Activated T-cell treated with anti-CD3 and anti-CD28 coated beads for 48 hours (primary cell): ENCODE measurements at places on chromosomes 11 and 22.

- no peak for DNase-seq
Measured at GRCh38 chr22:19871023-19871844, 16.6 kb upstream of the GNB1L start.

DNA sequence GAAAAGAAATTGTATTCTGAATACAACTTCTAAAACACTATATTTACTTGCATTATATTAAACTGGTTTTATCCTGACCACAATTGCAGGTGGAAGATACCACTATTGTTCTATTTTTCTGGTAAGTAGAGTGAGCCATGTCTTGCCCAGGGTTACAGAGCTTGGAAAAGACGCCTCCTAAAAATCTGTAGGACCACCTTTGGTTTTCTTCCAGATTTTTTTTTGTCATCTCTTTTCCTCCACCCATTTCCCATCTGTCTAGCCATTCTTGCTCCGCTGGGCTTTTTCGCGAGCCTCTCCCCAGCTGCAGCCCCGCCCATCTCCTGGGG, 294 bp upstream of the MTMR3 start:
- DNase-seq, result no peak

- no peak for DNase-seq
Measured at GRCh38 chr22:38260761-38261681, 11.8 kb downstream of the TMEM184B start.

- DNase-seq, result no peak
Measured at GRCh38 chr11:61963016-61963281, 4.5 kb downstream of the FTH1 start.

DNA sequence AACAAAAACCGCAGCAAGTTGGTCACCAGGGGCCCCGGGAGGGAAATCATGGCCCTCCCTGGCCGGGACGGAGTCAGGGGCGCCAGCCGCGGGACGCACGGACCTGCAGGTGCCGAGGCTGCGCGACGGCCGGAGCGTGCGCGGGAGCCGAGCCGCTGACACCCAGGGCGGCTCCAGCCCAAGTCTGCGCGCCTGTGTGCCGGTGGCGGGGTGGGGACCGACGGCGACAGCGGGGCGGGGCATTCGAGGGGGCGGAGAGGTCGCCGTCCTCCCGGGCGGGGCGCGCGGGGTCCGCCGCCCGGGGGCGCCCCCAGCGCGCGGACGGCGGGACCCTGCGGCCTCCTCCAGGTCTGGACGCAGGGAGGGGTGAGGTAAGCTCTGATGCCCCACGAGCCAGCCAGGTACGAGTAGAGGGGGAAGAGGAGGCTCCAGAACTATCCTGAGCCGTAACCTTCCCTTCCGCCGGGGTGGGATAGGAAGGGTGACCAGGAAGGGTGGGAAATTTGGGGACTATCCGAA, at the start of gene ESAM:
TSS of gene ESAM (minus strand) at position 186 of the 519 bp plus-strand sequence. CDS start at position 50, 136 bp downstream.
- peak; percentile 63 for DNase-seq

- peak; percentile 12 for DNase-seq
Measured at GRCh38 chr11:134228625-134229024, 4.2 kb downstream of the VPS26B start.

DNA sequence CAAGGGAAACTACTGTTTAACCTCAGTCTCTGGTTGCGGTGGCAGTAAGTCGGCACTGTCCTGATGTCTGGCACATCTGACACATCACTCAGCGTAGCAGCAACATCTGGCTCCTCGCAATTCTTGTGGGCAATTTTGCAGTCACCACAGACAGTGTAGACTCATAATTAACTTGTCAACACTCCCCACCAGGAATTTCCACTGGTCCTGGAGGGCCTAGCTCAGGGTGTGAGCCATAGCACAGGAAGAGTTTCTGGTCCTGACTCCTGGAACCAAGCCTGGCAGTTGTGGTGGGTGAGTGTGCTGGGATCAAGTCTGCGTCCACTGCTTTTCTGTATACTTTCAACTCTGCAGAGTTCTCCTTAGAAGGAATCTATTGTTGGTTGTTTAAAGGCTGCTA, 209.7 kb downstream of the SNX19 start:
- no peak for DNase-seq

- DNase-seq, result no peak
Measured at GRCh38 chr22:36274531-36274930, 21.6 kb downstream of the APOL1 start.

GRCh38 chr11:121596195-121597155, 143.7 kb upstream of the SORL1-AS1 start:
- no peak for DNase-seq

DNA sequence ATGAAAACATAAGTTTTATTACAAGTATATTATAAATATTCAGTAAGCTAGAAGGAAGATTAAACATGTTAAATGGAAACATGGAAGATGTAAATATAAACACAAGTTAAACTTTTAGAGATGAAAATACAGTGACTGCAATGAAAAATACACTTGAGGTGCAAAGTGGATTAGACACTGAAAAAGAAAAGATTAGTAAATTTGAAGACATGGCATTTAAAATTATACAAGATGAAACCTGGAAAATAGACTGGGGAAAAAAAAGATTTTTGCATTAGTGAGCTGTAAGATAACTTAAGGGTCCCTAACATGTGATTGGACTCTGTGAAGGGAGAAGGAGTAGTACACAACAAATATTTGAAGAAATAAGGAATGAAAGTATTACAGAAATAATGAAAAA, 33.3 kb downstream of the ELP4 start:
- DNase-seq, result no peak

- DNase-seq, result no peak
Measured at GRCh38 chr11:112842151-112842550, 119.1 kb upstream of the NCAM1 start.

- no peak for DNase-seq
Measured at GRCh38 chr11:23944923-23945322, 551.9 kb upstream of the LUZP2 start.

- DNase-seq, result no peak
Measured at GRCh38 chr22:38246692-38247091, 26.1 kb downstream of the TMEM184B start.

- DNase-seq, result no peak
Measured at GRCh38 chr11:33898957-33899356, 7.1 kb upstream of the LMO2 start.

DNA sequence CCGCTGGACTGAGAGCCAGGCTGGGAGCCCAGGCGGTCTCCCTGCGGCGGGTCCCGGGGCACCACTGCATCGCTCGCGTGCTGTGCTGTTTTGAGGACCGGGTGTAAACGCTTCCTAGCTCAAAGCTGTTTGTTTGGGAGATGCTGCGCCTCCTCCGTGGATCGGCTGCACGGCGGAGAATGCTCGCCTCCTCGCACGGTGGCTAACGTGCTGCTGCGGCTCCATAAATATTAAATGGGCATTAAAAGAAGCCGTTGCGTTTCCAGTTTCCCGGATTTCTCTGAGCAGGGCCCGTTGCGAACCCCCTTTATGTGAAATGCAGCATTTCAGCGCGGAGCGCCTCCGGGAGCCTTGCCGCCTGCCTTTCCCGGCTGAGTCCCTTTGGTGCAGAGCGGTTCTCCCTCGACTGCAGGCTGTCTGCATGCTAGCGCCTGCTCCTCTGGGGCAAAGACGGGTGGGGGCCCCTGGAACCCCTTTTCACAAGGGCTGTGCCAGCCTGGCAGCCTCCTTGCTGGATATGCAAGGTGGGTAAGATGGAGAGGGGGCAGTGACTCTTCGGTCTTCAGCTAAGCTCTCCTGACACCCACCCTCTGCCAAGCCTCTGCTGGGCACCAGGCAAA, 9.3 kb downstream of the MPPED1 start:
- no peak for DNase-seq

DNA sequence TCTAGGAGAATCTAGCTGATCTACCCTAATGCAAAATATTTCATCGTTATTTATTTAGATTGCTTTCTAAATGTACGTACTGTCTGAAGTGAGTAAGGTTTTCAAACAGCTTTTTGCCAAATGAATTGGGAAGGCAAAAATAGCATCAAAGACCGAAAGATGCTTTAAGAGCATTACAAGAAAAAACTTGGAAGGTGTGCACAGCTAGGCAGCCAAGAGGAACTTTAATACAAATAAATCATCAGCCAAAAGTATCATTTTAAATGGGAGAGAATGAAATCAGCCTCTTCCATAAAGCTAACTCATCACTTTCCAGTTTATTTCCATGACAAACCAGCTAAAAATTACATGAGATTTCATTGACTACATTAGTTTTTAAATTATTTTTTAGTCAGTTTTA, 30.2 kb upstream of the CFAP300 start:
- DNase-seq, result no peak

GRCh38 chr22:35173655-35174054, 83.6 kb upstream of the HMGXB4 start:
- no peak for DNase-seq

DNA sequence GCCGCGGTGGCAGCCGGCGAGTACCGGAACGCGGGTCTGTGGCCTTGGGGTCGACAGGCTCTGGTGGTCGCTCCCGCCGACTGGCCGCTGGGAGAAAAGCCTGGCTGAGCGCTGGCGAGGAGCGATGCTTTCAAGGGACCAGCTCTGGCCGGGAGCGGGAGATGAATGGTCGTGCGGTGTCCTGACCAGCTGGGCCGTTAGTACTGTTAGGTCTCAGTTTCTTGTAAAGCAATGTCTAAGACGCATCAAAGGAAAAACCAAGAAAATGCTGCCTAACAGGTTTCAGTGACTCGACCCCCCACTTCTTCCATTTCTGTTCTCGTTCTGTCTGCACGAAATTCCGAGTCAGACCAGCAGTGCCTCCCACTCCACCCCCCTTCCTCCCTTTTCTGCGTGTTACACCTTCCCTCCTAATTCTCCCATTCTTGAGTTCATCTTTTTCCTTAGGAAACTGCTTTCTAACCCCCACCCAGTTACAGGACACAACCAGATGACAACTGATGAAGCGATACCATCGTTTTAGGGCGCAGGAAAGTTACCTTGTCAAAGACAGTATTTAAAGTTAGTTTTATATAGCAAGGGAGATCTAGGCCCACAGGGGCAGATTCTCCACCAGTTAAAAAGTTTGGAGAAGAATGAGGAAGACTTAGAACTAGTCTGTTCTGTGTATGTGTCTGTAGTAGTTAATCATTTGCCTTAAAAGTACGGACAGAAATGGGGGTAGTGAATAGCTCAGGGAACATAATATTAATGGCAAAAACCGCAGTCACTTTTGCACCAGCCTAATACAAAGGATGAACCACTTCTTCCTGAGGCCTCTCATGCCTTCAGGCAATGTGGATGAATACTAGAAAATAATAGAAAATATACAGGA, 1.0 kb downstream of the CUL5 start:
- no peak for DNase-seq

GRCh38 chr11:46493791-46494190, 100.0 kb downstream of the AMBRA1 start:
- DNase-seq, result no peak

DNA sequence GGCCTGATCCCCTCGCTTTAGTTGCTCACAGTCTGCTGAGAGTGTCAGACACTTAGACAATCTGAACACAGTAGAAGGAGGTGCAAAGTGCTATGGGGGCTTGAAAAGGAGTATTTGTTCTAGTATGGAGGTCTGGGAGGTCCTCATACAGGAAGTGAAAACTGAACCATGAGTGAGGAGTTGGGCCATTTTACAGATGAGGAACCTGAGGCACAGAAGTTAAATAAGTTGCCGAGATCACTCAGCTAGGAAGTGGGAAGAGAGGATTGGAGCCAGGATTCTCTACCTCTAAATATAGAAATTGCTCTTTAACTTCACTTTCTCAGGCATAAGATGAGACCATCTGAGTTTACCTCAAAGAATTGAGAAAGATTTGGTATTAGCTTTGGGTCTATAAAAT, 4.0 kb upstream of the NEU3 start:
- no peak for DNase-seq

DNA sequence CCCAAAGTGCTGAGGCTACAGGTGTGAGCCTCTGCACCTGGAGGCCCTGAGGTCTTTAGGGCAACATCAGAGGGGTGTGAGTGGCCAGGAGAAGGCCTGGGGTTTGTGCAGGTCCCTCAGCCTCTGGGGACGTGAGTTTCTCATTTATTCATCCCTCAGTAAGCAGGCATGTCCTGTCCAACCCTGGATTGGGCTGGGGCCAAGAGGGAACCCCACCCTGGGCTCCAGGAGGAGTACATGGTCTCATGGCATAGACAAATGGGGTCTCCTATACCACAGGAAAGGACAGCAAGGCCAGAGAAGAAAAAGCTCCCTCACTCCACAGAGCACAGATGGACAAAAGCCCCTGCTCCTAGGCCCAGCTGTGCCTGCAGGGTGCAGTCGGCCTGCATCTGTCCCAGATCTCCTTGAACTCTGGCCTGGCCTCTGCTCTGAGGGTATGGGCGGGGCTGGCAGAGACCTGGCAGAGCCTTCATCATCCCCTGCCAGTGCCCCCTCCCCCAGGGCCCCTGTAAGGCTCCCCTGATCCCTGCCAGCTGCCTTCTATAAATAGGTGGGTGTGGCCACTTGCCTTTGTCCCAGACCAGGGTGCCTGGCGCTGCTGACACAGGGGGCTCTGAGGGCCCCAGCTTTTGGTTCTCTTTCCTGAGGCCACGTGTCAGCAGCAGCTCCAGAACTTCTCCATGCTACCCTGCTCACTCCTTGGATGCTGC, 34.6 kb downstream of the A4GALT start:
- no peak for DNase-seq

GRCh38 chr22:48734359-48734758, 1093.3 kb downstream of the BRD1 start:
- no peak for DNase-seq

DNA sequence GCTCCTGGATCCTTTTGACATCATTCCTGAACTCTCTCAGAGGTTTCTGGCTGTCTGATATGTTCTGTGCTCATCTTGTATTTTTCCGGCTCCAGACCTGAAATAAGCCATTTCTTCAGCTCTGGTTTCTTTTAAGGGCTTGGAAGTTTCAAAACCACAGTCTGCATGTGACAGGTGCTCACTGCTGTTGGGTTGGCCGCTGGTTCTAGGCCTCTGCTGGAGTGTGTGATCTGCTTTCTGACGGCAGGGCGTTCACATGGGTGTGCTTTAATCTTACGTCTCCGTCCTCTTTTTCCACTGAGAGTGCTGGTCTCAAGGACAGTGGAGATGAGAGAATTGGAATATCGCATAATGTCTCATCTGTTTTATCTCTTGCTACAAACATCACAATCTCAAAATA, 10.3 kb downstream of the ZBED4 start:
- no peak for DNase-seq

GRCh38 chr11:123230346-123230745, 35.3 kb upstream of the CLMP start:
- no peak for DNase-seq

DNA sequence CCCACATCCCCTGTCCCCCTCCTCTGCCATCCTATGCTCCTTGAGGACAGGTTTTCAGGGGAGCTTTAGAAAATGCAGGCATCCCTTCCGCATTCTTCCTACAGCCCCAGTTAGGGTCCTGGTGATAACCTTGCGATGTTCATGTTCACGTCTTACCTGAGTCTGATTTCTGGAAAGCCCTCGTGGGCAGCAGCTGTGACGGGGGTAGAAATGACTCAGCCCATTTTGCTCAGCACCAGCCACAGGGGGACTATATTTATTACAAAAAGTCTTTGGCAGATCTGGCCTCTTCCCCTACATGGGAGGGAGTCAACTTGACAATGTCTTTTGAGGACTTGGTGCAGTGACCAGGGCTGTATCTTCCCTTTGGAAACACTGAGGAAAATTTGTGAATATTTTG, 12.3 kb downstream of the PKNOX2 start:
- no peak for DNase-seq

- DNase-seq, result no peak
Measured at GRCh38 chr22:18075101-18075719, 2.6 kb upstream of the PEX26 start.
